Kidney tubule cell (primary cell): ENCODE measurements at places on chromosomes 2 and 18.

GRCh38 chr2:105578166-105578565 is 166.5 kb upstream of the NCK2 start:
- DNase-seq: no peak

GRCh38 chr18:3209859-3210569 is 9.8 kb downstream of the MYOM1 start:
- peak; percentile 20 for DNase-seq

GRCh38 chr18:48073211-48073930 is 142.9 kb upstream of the SMAD2 start:
- DNase-seq: no peak

DNA sequence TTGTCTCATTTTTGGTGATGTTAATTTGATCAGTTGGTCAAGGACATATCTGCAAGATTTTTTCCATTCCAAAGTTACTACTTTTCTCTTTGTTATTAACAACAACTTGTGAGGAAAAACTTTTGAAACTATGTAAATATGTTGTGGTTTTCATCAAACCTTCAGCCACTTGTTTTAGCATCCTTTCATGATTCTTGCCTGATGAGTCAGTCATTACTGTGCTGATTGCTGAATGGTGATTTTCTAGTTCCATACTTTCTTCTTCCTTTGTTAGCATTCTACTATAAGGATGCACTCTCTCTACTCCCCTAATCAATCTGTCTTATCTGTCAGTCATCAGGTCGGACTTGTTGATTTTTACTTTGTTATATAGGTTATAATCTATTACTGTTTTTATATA is 10.9 kb downstream of the TMEM87B start:
- DNase-seq: peak; percentile 54

- peak; percentile 25 for DNase-seq
Measured at GRCh38 chr18:54805571-54806334, 22.5 kb upstream of the RAB27B start.

GRCh38 chr2:150211164-150211631 is 276.3 kb downstream of the RND3 start:
- DNase-seq: no peak

- no peak for DNase-seq
Measured at GRCh38 chr2:171965661-171966060, 34.1 kb upstream of the METAP1D start.

DNA sequence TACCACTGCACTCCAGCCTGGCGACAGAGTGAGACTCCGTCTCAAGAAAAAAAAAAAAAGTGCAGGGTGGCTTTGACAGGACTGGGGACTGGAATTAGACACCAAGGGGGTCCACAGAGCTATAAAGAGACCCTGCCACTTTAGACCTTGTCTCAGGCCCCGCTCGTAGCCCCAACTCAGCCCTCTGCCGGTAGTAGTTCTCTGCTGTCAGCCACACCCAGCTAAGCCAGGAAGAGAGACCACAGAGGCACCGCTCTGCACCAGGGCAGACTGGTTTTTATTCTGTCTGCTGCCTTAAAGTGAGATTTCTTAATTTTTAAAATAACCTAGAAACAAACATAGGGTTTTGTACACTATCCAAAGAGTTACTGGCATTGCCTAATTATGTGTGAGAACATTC is 66.0 kb downstream of the STEAP3 start:
- DNase-seq: no peak

- peak; percentile 30 for DNase-seq
Measured at GRCh38 chr18:75293591-75293990, 83.0 kb downstream of the TSHZ1 start.

DNA sequence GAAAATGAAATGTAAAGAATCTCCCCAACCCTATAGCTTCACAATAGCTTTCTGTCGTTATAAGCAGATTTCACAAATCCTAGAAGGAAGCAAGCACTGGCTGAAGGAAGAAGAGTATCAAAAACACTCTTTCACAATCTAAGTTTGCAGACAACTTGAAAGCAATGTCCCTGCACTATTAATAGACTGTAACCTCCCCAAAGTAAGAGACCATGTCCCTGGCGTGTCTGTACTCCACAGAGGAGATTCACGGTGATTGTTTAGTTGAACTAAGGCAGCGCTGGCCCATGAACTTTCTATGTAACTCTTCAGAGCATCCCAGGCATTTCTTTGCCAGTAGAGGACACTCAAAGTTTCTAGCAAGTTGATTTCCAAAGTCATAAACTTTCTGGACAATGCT is 128.0 kb upstream of the HNRNPA3 start:
- no peak for DNase-seq

GRCh38 chr2:96816836-96817702 is 1.0 kb downstream of the CNNM3 start:
- DNase-seq: no peak

- no peak for DNase-seq
Measured at GRCh38 chr2:46184794-46185583, 112.2 kb upstream of the EPAS1 start.

DNA sequence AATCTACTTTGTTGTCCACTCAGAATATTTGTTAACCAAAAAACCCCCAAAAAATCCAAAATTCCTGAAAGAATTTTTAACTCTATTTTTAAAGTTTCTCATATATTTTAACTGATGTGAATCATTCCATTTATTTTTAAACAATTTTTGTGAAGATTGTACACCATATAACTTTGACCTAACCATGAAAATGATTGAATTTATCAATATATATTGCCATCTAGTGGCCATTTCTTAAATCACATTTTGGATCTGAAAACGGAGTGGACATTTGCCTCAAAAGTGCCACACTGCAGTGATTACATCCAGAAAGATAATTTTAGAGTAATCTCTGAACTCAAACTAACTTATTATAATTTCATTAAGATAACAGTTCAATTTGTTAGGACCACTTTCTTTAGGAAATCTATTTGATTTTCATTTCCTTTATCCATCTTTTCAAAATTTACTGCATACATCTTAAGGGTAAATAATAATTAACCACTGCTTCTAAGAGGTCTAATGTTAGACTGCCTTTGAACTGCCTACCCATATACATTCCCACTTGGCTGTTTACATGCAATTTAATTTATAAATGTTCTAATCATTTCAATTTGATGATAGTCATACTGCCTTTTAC is 71.1 kb downstream of the DSC3 start:
- DNase-seq: peak; percentile 50

GRCh38 chr2:65165558-65165957 is 35.7 kb upstream of the RAB1A start:
- DNase-seq: no peak

- no peak for DNase-seq
Measured at GRCh38 chr18:10842861-10843260, 306.5 kb downstream of the PIEZO2 start.

GRCh38 chr2:124778076-124778475 is 753.0 kb downstream of the CNTNAP5 start:
- peak; percentile 34 for DNase-seq

DNA sequence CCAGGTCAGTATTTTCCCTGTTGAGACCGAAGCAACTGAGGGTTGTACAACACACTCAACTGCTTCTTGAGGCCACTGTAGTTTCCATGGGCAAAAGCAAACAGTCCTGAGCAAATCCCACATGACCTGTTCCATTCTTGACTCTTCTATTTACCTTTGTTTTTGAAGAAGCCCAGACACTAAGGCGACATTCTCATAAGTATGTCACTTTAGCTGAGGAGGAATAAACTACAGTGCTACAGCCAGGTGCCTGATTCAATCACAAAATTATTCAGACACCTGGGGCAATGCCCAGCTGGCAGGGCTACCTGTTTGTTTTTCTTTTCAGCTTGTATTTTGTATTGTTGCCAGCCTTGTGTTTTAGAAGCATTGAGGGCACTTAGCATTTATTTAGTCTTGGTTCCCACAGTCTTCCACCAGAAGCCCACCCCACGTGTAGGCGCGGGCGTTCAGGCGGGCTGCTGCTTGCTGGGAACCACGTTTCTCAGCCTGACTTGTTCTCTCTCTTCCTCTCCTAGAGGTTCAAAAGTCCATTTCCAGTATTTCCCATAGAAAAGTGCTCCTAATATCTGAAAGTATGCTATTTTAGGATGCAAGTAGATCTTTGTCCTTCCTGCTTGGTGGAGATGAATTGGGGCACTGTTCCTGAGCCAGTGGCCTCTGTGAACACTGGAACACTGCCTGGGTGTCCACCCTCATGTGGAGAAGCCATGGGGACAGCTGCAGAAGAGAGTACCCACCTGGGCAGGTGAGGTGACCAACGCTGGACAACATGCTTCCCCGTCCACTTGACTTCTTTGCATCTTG is 99.0 kb upstream of the COPS8 start:
- DNase-seq: no peak

GRCh38 chr18:66138642-66139041 is 387.8 kb downstream of the CDH7 start:
- no peak for DNase-seq

DNA sequence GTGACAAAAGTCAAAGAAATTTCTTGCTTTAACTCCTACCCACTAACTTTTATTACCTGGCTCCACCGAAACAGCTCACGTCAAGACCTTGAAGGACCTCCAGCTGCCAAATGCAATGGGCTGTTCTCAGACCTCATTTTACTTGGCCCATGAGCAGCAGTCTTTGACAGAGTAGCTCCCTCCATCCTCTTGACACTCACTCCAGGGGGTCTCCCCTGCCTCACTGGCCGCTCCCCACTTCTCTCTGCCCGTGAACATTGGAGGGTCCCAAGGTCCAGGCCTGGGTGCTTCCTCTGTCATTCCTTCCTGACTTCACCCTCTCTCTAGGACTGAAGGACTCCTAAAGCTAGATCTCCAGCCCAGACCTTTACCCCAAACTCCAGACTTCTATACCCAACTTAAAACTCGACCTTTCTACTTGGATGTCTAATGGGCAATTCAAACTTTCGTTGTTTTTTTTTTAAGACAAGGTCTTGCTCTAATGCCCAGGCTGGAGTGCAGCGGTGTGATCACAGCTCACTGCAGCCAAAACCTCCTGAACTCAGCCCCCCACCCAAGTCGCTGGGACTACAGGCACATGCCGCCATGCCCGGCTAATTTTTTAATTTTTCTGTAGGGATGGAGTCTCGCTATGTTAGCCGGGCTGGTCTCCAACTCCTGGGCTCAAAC is 92.9 kb upstream of the ST3GAL5 start:
- DNase-seq: no peak

- peak; percentile 54 for DNase-seq
Measured at GRCh38 chr18:22504251-22505030, 86.7 kb upstream of the CTAGE1 start.

DNA sequence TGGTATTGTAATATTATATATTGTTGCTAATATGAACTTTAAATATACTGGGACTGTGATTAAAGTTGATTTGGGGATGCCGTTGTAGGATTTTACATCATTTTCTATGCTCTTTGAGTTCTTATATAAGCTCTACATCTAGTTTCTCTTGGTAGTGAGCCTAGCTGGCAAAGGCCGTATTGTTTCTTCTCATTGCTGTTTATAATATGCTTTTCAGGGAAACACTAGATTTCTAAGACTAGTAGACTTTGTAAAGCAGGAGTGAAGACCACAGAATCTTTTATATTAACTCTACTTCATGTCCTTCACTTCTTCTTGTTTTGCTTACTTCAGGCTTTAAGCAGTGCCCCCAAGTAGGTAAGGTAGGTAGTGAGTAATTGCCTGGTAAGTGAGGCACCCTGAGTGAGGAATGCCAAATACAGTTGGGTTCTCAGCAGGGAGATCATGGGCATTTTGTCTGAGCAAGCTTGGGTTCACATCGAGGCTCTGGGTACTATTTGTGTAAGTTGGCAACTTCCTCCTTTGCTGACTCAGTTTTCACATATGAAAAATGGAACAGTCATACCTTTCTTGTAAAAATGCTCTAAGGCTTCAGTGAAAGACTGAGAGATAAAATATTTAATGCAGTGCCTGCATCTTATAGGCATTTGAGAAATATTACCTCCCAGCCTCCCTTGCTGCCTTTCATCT is 96.4 kb downstream of the RNF144A start:
- DNase-seq: peak; percentile 47

- no peak for DNase-seq
Measured at GRCh38 chr2:215540658-215541057, 104.8 kb upstream of the FN1 start.
